ENCODE measurements at places on chromosomes 1 and 21.
A peak's percentile ranks its signal among the peaks of the same experiment; 100 is the strongest.

DNA sequence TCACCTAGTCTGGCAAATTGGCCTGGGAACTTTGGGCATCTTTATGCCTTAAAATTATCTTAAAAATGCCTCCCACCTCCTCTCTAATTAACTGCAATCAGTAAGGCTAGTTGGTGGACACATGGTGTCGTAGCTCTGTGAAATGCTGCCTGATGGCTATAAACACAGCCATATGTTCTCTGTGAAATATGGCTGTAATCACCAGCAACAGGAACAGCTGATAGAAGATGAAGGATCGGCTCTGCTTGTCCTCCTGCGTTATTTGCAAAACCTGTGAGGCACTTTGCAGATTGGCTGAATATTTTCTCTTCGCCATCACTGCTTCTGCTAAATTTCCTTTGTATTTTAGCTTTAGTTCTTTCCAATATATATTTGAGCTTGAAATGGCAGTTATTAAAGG is 419.6 kb downstream of the RWDD3 start:
- no peak overlapping the region for H3K4me3 ChIP-seq
- H3K4me1 ChIP-seq, result no peaks in the 10 kb centered on the region

DNA sequence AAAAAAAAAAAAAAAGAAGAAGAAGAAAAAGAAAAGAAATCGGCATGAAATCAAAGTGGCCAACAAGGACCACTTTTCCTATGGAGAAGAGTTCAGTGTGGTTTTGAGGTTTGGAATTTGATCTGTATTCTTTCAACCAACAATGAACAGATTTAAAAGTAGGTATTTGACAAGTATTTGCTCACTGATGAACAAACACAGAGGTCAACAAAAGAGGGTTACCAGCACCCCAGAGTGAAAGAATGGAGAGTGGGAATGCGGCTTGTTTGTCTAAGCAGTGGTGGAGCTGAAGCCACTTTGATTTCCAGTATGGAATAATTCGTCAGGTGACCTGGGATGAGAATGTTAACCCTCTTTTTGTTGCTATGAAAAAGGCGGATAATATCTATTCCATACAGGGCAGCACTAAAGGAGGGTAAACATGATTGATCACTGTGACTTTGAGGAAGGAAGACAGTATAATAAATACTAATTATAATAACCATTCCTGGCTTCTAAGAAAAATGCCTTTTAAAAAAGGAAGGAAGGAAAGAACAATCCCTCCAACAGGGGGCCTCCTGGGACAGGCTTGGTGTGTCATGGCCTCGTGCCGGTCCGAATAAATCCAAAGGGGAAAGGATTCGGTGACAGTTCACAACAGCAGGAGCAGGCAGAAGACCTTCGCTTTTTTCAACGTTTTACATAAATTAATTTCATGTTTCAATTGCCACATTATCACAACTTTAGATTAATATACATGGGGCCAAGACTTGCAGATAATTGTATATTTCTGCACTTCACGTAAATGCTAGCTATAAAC is 37.2 kb upstream of the SIM2 start:
- H3K4me3 ChIP-seq, result no peak overlapping the region
- H3K27ac ChIP-seq, result no peak overlapping the region
- no peaks in the 10 kb centered on the region for H3K4me1 ChIP-seq
- no peaks in the 10 kb centered on the region for H3K36me3 ChIP-seq

- no peaks in the 10 kb centered on the region for H3K4me1 ChIP-seq
- H3K4me3 ChIP-seq, result no peak overlapping the region
- H3K27me3 ChIP-seq, result no peaks in the 10 kb centered on the region
- no peak overlapping the region for H3K27ac ChIP-seq
- DNase-seq, result no peak
Observed at GRCh38 chr21:19218163-19218562, 814.6 kb upstream of the TMPRSS15 start.

DNA sequence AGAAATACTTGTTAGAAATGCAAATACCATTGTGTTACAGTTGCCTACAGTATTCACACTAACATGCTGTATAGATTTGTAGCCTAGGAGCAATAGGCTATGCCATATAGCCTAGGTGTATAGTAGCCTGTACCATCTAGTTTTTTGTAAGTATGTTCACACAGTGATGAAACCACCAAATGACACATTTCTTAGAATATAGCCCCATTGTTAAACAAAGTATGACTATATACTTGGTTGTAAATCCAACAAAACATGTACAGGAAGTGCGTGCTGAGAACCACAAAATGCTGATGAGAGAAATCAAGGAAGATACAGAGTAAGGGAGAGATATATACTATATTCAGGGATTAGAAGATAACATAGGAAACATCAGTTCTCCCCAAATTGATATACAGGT is 92.2 kb downstream of the POU2F1 start:
- H3K36me3 ChIP-seq, result no peaks in the 10 kb centered on the region
- no peaks in the 10 kb centered on the region for H3K27me3 ChIP-seq
- no peak overlapping the region for H3K4me3 ChIP-seq
- H3K4me1 ChIP-seq, result no peaks in the 10 kb centered on the region
- no peak overlapping the region for H3K27ac ChIP-seq
- DNase-seq, result no peak

- H3K27me3 ChIP-seq, result no peaks in the 10 kb centered on the region
- H3K27ac ChIP-seq, result no peak overlapping the region
- H3K4me1 ChIP-seq, result no peaks in the 10 kb centered on the region
- H3K36me3 ChIP-seq, result no peaks in the 10 kb centered on the region
- DNase-seq, result no peak
- no peak overlapping the region for H3K4me3 ChIP-seq
Observed at GRCh38 chr1:20609541-20609940, 20.6 kb downstream of the CDA start.

DNA sequence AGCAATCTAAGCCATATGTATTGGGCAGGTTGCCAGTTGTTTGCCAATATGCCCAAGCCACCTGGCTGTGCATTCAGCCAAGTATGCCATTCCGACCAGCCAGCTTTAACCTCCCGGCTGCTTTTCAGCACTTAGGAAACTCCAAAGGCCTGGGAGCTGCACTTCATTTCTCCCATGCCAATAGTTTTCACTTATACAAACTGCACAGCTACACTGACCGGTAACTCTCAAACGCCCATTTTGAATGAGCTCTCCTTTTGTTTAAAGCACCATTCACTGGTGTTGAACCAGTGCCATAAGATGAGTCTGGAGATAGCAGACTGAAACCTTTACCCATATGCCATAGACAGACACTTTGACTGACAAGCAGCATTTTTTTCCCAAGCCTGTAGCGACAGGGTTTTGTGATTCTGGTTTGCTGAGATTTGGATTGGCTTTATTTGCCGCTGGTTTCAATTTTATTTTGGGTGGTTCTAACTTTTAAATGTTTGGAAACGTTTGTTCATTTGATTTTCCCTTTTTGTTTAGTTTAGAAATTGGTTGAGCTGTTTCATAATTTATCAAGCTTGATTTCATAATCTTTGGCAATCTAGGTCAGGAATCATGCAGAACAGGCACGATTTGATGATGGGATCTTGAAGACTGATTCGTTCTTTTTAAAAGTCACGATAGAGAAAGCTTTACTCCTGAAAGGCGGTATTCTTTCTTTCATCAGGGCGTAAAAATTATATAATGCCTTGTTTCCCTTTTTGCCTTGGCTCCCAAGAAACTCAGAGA is 144.6 kb downstream of the NFIA start:
- no peaks in the 10 kb centered on the region for H3K4me1 ChIP-seq
- no peak for DNase-seq
- H3K4me3 ChIP-seq, result no peak overlapping the region
- no peaks in the 10 kb centered on the region for H3K36me3 ChIP-seq
- H3K27ac ChIP-seq, result no peak overlapping the region

- no peak overlapping the region for H3K4me3 ChIP-seq
- DNase-seq, result no peak
- H3K27me3 ChIP-seq, result no peaks in the 10 kb centered on the region
- no peak overlapping the region for H3K27ac ChIP-seq
- H3K36me3 ChIP-seq, result peaks cover 60% of the 10 kb centered on the region
Observed at GRCh38 chr1:225422031-225422605, 5.7 kb downstream of the LBR start.

DNA sequence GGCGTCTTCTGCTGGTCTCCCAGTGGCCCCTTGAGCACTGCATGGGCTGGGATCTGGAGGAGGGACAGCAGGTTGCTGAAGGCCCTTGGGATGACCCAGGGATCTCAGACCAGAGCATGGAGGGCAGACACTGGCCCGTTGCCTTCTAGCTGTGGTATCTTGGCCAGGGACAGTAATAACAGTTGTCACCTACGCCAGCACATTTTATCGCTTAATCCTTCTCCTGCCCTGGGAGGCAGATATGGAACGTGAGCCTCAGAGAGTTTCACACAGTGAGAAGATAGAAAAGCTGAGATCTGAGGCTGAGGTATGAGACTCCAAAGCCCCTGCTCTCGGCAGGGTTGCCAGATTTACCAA is 40.1 kb upstream of the RD3 start:
- DNase-seq, result no peak
- no peaks in the 10 kb centered on the region for H3K27me3 ChIP-seq
- no peaks in the 10 kb centered on the region for H3K36me3 ChIP-seq
- no peak overlapping the region for H3K4me3 ChIP-seq
- H3K27ac ChIP-seq, result no peak overlapping the region

GRCh38 chr21:14070049-14070893 is 140.5 kb downstream of the LIPI start:
- no peaks in the 10 kb centered on the region for H3K36me3 ChIP-seq
- no peaks in the 10 kb centered on the region for H3K27me3 ChIP-seq
- no peak for DNase-seq
- no peak overlapping the region for H3K27ac ChIP-seq
- no peaks in the 10 kb centered on the region for H3K4me1 ChIP-seq

GRCh38 chr1:55117941-55118340 is 78.6 kb downstream of the PCSK9 start:
- peaks cover 74% of the 10 kb centered on the region for H3K36me3 ChIP-seq
- no peaks in the 10 kb centered on the region for H3K4me1 ChIP-seq
- H3K27ac ChIP-seq, result no peak overlapping the region
- H3K4me3 ChIP-seq, result no peak overlapping the region

DNA sequence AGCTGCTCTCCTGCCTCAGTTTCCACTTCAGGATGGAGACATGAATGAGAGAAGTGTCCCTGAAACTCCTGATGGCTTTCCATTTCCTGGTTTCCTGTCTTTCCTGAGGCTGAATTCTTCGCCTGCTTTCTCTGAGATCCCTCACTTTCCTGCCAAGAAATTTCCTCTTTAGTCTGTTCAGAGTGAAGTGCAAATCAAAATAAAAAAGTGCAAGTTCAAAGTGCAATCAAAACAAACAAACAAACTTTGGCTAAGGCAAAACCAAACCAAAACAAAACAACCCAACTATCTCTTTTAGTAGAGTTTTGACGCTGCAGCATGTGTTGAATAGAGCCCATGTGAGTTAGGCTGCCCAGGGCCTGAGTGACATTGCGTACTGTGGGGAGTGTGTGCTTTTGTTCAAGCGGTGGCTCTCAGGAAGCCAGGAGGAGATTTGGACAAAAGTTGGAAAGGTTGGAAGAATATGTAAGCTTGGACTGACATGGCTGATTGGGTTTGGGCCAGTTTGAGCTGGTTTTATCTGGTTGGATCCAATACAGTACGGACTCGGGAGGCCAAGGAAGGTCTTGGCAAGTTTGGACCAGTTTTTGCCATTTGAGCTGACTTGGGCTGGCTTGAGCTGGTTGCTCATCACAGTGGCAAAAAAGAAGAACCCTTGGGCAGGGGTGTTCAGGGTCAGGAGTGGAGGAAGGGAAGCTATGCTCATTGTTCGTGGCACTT is 61.1 kb upstream of the TINAGL1 start:
- no peaks in the 10 kb centered on the region for H3K4me1 ChIP-seq
- no peak overlapping the region for H3K4me3 ChIP-seq
- H3K27ac ChIP-seq, result no peak overlapping the region
- H3K36me3 ChIP-seq, result no peaks in the 10 kb centered on the region
- peaks cover 2% of the 10 kb centered on the region for H3K27me3 ChIP-seq

- H3K27ac ChIP-seq, result peak overlapping the region; percentile 18
- H3K36me3 ChIP-seq, result peaks cover 24% of the 10 kb centered on the region
- peaks cover 75% of the 10 kb centered on the region for H3K4me1 ChIP-seq
- no peak for DNase-seq
- no peak overlapping the region for H3K4me3 ChIP-seq
Observed at GRCh38 chr1:26717017-26717491, 21.2 kb downstream of the ARID1A start.

DNA sequence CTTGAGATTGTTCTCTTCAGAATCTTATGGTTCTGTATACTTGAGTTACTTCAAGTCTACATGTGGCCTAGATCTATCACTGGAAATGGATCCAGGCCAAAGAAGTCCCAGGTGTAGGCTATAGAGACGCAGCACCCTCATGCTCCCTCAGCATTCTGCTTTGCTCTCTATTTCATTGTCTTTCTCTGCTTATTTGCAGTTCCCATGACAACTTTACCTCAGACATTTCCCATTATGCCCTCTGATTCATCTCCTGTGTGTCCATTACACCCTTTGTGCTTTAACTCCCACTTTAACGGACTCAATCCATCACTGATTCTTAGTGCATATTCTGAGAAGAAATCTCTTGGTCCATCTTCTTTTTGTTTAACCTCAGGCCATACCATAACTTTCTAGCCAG is 236.9 kb upstream of the NRIP1 start:
- no peak for DNase-seq
- no peaks in the 10 kb centered on the region for H3K4me1 ChIP-seq
- no peaks in the 10 kb centered on the region for H3K27me3 ChIP-seq
- no peak overlapping the region for H3K4me3 ChIP-seq

- no peak overlapping the region for H3K4me3 ChIP-seq
- no peak overlapping the region for H3K27ac ChIP-seq
- H3K36me3 ChIP-seq, result no peaks in the 10 kb centered on the region
- H3K27me3 ChIP-seq, result no peaks in the 10 kb centered on the region
- peaks cover 6% of the 10 kb centered on the region for H3K4me1 ChIP-seq
Observed at GRCh38 chr21:45329261-45330074, 41.8 kb upstream of the POFUT2 start.

DNA sequence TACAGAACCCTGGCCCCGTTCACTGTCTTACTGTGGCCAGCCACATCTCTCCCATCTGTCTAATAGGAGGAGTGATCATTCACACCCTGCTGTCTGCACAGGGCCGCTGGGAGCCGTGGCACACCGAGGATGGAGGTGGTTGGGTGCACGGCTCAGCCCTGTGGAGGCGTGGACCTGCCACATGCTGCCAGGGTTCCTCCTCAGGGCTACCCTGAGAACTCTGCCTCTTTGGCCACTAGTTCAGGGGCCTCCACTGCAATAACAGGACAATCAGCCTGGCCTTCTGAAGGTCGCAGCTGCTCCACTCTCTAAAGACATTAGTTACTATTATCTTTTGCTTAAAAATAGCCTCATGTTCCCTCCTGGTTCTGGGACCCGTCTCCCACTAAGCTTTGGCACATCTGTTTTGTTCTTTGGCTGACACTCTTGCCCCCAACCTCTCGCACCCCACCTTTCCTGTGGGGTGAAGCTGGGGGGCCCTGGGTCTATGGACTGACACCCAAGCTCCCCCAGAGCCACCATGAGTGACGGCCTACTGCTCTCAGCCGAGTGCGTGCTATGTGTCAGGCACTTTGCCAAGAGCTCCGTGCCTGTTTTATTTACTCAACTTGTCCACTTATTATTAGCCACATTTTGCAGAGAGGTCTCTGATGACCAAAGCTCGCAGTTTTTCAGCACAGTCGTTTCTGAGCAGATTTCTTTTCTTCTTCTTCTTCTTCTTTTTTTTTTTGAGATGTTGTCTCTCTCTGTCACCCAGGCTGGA is 66.3 kb downstream of the ARHGEF10L start:
- H3K4me1 ChIP-seq, result no peaks in the 10 kb centered on the region
- no peaks in the 10 kb centered on the region for H3K36me3 ChIP-seq
- no peak overlapping the region for H3K27ac ChIP-seq

All from CD4-positive, alpha-beta T cell (primary cell).